Ovary (tissue), 10 donors: ENCODE measurements at places on chromosomes 1 and 21. TPM values are rescaled to one million over a fixed set of nuclear protein-coding genes. Genes with fewer than 3 reads are reported as not detected.

DNA sequence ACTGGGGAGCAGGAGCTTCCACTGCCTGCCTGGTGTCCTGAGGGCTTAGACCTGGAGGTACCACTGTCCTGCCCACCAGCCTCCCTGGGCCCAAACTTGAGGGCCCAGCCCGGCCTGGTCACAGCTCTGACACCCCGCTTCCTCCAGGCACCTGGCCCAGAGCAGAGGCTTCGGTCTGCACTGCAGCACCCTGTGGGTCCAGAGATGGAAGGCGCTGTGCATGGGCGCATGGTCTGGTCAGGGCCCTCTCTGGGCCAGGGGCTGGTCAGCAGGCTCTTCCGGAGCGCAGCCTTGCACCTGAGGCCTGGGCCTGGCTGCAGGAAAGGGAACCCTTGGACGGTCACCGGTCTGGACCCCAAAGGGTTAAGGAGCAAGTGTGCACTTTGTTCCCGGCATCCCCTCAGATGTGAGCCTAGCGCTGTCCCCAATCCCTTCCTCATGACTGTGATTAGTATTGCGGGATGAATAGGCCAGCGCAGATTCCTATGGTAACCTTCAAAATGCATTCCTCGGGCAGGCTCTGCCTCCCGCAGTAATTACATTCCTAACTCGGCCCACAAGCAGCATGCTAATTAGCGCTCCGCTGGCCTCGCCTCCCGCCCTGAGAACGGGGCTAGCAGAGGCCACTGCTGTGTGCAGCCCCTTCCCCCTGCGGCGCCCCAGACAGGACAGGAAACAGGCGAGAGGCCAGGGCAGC lies 36.3 kb downstream of the PRDM16 start:
- DNase-seq, result no peak

- no peak for DNase-seq
Observed at GRCh38 chr1:156924478-156925153, 4.2 kb downstream of the LRRC71 start.

GRCh38 chr1:145799806-145800205 lies 24.1 kb downstream of the RNF115 start:
- no peak for DNase-seq

- DNase-seq, result no peak
Observed at GRCh38 chr1:87093286-87093685, 178.9 kb downstream of the HS2ST1 start.

DNA sequence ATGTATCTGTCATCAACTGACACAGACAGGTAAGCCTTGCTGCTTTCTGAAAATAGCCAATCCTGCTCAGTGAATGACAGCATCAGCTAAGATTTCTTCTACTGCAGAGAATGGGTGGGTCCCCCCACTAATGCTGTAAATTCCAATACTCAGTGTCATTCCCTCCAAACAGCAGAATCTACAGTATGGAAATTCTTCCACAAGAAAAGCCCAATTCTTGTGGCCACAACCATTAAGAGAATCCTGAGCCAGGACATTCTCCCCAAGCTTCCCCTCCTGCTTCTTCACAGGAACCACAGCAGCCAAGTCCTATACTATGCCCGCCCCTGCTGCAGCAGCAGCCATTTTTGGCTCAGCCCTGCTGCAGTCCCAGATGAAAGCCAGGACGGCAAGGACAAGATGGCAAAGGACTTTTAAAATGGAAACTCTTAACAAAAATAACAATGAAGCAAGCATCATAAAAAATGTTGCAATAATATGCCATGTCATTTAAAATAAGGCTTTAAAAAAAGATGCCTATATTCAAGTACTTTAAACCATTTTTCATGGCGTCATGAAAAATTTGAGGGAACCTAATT lies 26.8 kb downstream of the EIF4G3 start:
- DNase-seq, result no peak

DNA sequence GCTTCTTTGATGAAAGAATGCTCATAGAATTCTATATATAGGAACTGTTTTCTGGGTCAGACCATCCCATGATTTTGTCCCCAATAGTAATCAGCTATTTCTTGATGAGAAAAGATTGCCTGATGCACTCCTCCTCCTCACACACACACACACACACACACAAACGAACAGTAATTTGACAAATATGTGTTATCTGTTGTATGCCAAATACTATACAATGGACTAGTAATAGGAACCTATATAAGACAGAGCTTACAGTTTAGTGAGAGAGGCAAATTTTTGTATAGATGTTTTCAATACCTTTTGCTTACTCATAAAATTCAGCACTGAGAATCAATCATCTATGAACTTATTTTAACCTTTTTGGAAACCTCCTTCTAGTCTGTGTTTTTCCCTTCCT lies 76.8 kb downstream of the PLA2G4A start:
- no peak for DNase-seq

DNA sequence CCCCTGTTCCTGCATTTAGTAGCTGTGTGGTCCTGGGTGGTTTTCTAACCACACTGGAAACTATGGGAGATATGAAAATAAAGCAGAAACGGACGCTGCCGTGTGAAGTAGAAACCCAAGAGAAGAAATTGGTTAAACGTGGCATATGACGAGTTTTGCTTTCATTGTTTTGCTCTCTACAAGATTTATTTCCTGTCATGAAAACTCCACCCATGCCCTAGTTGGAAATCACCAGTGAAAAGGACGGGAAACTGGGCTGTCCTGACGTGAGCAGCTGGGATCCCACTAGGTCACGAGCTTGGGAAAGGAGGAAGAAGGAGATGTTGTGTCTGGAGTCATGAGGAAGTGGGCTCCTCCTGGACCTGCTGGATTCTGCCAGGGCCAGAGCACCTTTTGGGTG lies 120.8 kb upstream of the GADD45A start:
- no peak for DNase-seq

DNA sequence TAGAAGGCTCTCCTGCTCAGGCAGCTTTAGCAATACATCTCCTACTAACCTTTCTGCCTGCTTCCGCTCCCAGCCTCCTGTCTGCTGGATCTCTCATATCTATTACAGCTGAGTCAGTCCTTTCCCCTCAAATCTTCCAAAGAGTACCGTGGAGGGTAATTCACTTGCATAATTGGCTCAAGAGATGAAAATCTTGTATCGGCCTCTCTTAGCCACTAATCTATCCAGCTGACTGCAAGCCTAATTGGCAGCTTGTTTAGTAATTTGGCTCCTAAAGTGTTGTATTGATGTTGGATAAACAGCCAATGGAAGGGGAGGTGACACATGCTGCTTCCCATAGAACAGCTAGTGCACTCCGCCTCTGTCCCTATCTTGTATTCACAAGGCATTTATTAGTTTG lies 195.7 kb downstream of the GPATCH2 start:
- DNase-seq, result no peak

GRCh38 chr1:179052776-179053175 lies 27.1 kb downstream of the FAM20B start:
- no peak for DNase-seq

- no peak for DNase-seq
Observed at GRCh38 chr1:155128755-155129473, 1.2 kb downstream of the EFNA1 start.

DNA sequence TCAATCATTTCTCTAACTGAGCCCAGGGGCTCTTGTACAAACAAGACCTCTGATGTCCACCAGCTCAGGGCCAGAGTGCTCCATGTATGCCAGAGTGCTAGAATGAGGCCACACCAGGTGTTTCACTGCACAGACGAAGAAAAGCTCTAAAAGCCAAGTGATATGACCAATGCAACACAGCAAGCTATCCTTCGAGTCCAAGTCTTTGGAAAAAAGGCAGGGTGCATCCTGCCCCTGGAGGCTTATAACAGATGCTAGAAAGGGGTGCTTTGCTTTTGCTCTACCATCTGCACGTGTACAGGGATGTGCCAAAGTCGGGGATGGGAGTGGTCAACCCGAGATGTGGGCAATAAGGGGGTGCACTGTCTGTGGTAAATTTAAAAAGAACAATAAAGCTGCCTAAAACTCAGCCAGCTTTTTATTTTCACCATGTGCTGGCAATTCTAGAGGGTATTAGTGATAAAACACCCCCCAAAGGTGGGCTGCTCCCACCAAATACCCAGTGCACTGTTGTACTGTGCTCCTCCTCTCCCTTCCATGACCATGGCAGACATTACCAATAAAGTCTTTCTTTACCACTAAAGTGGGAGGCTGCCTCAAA lies 32.1 kb downstream of the SMIM12 start:
- no peak for DNase-seq

DNA sequence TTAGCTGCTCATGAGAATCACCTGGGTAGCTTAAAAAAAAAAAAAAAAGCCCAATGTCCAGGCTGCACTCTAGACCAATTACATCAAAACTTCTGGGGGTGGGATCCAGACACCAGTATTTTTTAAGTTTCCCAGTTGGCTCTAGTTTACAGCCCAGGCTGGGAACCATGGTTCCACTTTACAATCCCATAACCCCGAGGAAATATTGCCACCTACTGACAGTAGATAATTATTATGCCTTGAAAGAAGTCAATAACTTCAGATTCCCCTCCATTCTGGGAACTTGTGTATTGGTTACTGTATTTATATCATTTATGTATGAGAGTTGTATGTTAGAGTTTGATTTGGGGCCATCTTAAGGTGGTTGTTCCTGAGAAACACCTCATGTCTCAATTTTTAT lies 100.2 kb downstream of the SPATA46 start:
- DNase-seq, result no peak

Gene PTAFR
- 0.84 TPM for polyA plus RNA-seq

Gene MNDA
- 1.7 TPM for polyA plus RNA-seq

Gene MYOG
- not detected for polyA plus RNA-seq

Gene TFF3
- polyA plus RNA-seq, result 17.1 TPM
